ENCODE measurements at places on chromosomes 5 and 9. TPM values are rescaled to one million over a fixed set of nuclear protein-coding genes. Genes with fewer than 3 reads are reported as not detected.

The IL3 gene
- not detected for total RNA-seq

DNA sequence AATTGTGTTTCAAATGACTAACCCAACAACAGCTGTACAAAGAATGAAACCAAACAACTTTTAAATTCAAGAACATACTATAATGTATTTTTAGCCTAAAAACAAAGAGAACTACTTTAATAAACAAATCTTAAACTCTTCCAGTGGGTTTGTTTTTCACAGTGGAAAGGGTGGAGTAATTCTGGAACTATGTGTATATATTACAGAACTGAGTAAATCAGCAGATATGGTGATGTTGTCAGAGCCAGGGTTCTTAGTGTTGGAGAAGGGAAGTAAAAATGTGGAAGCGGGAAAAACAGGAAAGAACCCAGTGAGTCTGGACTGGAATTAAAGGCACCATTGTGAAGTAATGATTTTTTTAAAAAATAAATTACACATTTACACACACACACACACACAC lies 144.9 kb downstream of the CDK5RAP2 start:
- H3K27ac ChIP-seq: peak overlapping the region; percentile 14
- peaks cover 44% of the 10 kb centered on the region for H3K36me3 ChIP-seq
- peak; percentile 50 for DNase-seq
- H3K4me1 ChIP-seq: peaks cover 17% of the 10 kb centered on the region
- no peak overlapping the region for H3K4me3 ChIP-seq

- H3K36me3 ChIP-seq: no peaks in the 10 kb centered on the region
- H3K4me1 ChIP-seq: no peaks in the 10 kb centered on the region
- no peak overlapping the region for H3K4me3 ChIP-seq
- H3K27me3 ChIP-seq: no peaks in the 10 kb centered on the region
- H3K27ac ChIP-seq: no peak overlapping the region
Observed at GRCh38 chr5:93371893-93372292, 209.1 kb downstream of the NR2F1-AS1 start.

DNA sequence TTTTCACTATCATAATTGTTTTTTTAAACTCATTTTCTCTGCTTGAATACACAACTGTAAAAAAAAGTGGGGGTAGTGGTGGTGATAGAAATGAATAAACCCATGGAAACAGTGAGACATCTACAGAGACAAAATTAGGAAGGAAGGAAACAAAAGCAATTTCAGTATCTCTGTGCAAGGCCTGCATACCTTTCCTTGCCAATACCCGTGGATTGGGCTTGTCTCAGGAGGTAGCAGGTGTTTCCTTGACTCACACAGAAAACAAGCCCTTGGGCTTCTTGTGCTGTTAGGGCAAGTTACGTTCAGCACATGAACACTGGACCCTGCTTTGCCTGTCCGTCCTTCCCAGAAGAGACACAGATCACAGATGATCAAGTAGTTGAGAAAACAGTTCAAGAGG lies 372.2 kb downstream of the ZSWIM6 start:
- H3K4me3 ChIP-seq: no peak overlapping the region
- no peak for DNase-seq
- H3K36me3 ChIP-seq: no peaks in the 10 kb centered on the region
